Left forelimb (tissue), 1 donor: ENCODE measurements at places on chromosomes 6 and 20.

- no peak for DNase-seq
Observed at GRCh38 chr20:32458061-32458836, 100.1 kb downstream of the ASXL1 start.

DNA sequence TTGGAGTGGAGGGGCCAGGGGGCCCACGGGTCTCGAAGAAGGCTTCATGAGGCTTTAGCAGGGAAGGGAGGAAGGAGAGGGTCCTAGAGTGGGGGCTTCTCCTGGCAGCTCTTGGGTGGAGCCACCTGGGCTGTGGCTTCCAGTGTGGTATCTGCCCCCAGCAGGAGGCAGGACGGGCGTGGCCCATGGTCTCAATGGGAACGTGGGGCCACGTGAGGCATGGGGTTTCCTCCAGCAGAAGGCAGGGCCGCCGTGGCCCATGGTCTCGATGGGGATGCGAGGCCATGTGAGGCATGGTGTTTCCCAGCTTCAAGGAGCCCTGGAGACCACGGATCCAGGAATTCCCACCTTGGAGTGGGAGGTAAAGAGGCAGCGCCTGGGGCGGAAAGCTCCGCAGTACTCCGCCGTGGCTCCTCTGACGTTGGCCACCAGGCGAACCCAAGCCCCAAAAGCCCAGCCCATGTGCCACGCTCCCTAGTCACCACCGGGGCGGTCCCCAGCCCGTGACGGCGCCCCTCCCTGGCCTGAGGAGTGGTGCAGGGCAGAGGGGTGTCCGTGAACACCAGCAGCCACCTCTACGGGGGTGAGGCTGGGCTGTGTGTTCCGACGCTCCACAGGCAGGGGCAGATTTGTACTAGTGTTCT is 62.0 kb upstream of the GATA5 start:
- no peak for DNase-seq

GRCh38 chr6:9795880-9796279 is 619.0 kb downstream of the TFAP2A start:
- no peak for DNase-seq

DNA sequence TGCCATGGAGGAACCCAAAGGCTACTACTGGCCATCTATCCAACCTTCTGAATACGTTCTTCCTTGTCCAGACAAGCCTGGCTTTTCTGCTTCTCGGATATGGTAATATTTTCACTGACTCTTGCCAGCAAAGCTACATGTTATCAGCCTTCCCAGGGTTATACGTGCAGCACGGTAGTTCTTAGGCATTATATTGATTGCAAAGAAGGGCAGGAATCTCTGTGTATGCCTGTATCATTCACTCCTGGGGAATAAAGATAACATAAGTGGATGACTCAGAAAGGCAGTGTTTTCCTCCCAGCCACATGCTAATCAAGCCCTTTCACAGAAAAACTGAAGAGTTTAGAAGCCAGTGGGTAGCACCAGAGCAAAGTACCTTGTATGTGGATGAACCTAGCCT is 98.7 kb downstream of the ADGRG6 start:
- no peak for DNase-seq

DNA sequence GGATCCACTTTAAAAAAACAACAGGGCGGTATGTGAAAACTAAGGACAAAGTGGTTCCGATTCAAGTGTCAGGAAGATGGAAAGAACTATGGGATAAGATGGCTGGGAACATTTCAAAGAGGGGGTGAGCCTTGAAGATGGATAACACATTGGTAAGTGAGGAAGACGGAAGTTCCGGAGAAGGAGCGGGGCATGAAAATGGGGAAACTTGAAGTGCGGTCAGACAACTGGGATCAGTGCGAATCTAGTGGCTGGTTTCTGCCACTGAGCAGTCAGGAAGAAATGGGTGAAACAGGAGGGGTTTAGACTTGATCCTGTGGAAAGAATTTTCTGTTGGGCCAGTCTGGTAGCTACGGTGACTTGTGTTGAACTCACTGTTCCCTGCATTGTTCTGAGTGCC is 1.2 kb downstream of the NAA20 start:
- DNase-seq: no peak

- no peak for DNase-seq
Observed at GRCh38 chr6:12675931-12676330, 40.6 kb upstream of the PHACTR1 start.

DNA sequence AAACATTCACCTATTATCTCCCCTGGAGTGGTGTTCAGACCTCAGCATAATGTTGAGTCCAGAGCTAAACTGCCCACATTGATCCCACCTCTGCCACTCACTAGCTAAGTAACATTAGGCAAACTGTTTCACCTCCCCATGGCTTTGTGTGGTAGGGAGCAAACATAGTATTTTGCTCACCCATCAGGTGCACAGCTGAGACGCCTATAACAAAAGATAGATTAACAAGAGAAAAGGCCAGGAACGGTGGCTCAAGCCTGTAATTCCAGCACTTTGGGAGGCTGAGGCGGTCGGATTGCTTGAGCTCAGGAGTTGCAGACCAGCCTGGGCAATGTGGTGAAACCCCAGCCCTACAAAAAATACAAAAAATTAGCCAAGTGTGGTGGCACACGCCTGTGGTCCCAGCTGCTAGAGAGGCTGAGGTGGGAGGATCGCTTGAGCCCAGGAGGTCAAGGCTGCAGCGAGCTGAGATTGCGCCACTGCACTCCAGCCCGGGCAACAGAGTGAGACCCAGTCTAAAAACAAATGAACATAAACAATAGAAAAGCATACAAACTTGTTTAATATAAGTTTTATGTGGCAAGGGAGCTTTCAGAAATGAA is 91.6 kb downstream of the MAP3K7 start:
- no peak for DNase-seq
